Epithelial cell of proximal tubule (primary cell): ENCODE measurements at places on chromosomes 5 and 9. TPM values are rescaled to one million over a fixed set of nuclear protein-coding genes. Genes with fewer than 3 reads are reported as not detected.

DNA sequence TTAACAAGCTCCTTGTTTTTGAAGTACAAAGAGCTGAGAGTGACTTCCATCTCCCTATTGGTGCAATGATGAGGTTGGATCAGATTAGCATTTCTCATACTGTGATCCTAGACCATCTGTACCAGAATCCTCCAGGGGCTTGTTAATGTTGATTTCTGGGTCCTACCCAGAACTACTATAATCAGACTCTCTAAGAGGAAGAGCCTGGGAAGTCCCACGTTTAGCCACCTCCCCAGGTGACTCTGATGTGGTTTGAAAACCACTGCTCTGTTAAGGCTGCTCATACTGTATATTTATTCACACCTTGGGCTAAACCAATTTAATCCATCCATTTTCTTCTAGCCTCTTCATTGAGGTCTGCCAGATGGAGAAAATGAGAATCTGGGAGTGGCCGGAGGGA lies 49.6 kb upstream of the SMIM32 start:
- DNase-seq = no peak

GRCh38 chr5:179816796-179817469 lies 3.8 kb upstream of the SQSTM1 start:
- no peak for DNase-seq

- DNase-seq = no peak
Measured at GRCh38 chr5:59582746-59583145, 310.8 kb downstream of the PDE4D start.

DNA sequence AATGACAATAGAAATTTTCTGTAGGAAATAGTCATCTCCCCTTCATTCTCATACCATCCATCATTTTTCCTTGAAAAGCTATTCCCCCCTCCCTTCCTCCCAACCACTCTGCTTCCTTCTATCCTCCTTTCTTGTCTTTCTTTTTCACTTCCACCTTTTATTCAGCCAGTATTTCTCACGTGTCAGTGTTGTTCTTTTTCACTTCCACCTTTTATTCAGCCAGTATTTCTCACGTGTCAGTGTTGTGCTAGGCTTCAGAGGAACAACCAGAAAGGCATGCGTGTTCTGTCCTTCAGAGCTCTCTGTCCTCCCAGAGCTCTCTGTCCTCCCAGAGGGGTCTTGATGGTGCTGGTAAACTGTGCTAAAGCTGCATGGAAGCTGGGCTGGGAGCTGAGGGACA lies 419.6 kb downstream of the GADD45G start:
- no peak for DNase-seq

- no peak for DNase-seq
Measured at GRCh38 chr5:10747678-10748622, 13.1 kb downstream of the DAP start.

Gene FOXD4L6
- total RNA-seq = not detected in 2 replicates

Gene NSD1
- total RNA-seq = 27.2 and 30.6 TPM in 2 replicates

Gene SOHLH1
- total RNA-seq = not detected in 2 replicates

Gene MACROH2A1
- 390 and 403 TPM in 2 replicates for total RNA-seq
